Fibroblast of skin of left quadriceps (primary cell): ENCODE measurements at places on chromosomes 1 and 21.
A peak's percentile ranks its signal among the peaks of the same experiment; 100 is the strongest.

DNA sequence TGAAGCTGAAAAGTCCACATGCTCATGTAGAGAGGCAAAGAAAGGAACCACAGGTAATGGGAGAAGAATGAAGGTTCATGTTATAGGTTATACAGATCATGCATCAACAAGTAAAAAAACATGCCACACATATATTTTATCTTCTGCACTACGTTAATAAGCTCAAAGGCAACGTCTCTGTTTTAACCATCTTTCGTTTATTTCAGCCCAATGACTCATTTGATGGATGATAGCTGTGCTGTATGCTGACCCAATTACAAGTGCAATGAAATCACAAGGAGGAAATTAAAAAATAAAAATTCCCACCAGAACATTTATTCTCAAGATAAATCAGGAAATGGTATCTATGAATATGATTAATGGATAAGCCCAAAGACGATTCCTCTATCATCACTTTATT lies 24.6 kb downstream of the XCL1 start:
- no peak for DNase-seq

DNA sequence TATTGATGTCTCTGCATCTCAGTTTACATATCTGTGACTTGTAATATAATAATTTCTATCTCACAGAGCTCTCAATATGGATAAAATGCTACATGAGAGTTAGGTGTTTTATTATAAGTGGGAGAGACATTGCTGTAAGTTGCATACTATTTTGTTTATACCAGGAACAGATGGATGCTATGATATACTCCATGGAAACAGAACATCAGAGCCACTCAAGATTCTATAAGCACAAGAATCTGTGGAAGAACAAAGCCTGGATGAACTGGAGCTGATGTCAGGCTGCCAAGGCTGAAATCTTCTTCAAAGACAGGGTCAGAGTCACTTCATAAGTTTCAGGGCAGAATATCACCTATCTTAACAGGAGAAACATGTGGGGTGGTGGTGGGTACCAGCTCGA lies 30.2 kb downstream of the DUSP10 start:
- no peak for DNase-seq

- no peak for DNase-seq
These were observed 1.5 kb upstream of the FCRLA start for GRCh38 chr1:161705537-161705936.

DNA sequence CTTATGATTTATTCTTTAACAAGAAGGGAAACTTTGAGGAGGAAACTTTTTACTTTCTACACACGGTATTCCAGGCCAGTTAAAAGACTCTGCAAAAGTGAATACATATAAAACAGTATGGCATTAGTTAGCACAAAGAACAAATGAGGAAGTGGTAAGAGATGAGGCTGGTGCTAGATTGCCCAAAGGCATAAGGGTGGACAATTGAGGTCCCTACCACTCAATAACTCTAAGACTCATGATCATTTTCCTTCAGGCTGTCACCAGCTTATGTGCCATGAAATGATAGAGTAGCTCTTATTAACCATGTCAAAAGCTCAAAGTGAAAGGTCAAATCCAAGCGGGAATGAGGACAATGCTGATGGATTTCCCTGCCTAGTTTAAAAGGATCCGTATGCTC lies 124.5 kb downstream of the TBX15 start:
- DNase-seq, result no peak

- no peak for DNase-seq
These were observed 31.3 kb downstream of the TRIM62 start for GRCh38 chr1:33150522-33150921.

- no peak for DNase-seq
These were observed 90.7 kb downstream of the RPE65 start for GRCh38 chr1:68359045-68359444.

DNA sequence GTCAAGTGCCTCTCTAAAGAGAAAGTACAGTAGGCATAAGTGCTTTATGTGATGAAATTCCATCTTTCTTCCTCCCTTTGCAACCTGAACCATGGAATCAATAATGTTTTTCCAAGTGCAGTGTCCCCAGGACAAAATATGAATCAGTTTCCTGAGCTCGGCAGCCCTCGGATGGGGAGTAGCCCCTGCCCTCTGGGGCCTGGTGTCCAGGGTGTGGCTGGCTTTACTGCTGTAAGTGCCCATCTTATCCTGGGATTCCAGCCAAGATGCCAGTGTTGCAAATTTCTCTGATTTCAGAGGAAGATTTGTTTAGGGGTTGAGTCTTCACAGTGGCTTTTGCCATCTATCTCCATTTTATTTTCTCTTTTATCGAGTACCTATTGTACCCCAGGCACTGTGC lies 40.5 kb upstream of the SRP9 start:
- no peak for DNase-seq

DNA sequence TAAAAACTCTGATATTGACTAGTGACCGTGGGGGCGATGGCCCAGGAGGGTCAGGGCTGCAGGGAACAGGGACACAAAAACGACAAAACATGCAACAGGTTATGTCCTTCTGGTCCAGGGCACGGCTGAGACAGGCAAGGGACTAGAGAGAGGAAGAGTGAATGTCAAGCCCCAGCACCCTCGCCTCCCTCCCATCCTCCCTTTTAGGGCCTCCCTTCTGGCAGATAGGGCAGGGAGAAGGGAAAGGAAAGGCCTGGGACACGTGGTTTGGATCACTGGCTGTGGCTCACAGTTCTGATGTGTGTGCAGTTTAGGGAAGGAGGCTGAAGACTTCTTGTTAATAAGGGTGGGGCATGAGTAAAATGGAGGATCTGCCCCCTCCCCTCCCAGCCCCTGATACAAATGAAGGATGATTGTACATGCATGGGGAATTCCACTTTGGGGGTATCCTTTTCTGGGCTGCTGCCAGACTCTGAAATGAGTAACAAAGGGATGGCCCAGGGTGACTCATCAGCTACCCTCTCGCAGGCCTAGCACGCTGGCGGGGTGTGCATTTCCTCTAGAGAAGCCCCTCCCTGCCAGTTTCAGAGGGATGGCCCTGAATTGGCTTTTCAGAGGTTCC lies 14.2 kb downstream of the CAPN2 start:
- DNase-seq, result peak; percentile 94

GRCh38 chr1:165734906-165735305 lies 33.8 kb downstream of the TMCO1 start:
- DNase-seq, result no peak

GRCh38 chr1:93616996-93617669 lies 64.5 kb downstream of the BCAR3 start:
- no peak for DNase-seq

DNA sequence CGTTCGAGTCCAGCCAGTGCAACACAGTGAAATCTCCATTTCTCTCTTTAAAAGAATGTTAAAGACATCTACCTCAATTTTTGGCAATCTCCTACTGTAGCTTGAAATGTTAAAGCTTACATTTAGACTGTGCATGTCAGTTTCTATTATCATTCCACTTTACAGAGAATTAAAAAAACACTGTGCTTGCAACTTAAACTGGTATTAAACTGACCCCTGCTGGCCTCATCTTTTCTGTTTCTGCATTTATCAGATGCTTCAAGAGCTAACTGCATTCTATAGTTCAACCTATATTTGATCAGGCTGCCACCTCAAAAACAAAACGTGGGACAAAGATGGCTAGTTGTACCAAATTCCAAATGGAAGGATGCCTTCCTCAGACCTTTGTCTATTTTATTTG lies 226.5 kb downstream of the SMYD3 start:
- DNase-seq, result no peak

GRCh38 chr1:61892977-61893376 lies 150.7 kb downstream of the PATJ start:
- no peak for DNase-seq

- no peak for DNase-seq
These were observed 5.7 kb downstream of the AK5 start for GRCh38 chr1:77287535-77287934.

DNA sequence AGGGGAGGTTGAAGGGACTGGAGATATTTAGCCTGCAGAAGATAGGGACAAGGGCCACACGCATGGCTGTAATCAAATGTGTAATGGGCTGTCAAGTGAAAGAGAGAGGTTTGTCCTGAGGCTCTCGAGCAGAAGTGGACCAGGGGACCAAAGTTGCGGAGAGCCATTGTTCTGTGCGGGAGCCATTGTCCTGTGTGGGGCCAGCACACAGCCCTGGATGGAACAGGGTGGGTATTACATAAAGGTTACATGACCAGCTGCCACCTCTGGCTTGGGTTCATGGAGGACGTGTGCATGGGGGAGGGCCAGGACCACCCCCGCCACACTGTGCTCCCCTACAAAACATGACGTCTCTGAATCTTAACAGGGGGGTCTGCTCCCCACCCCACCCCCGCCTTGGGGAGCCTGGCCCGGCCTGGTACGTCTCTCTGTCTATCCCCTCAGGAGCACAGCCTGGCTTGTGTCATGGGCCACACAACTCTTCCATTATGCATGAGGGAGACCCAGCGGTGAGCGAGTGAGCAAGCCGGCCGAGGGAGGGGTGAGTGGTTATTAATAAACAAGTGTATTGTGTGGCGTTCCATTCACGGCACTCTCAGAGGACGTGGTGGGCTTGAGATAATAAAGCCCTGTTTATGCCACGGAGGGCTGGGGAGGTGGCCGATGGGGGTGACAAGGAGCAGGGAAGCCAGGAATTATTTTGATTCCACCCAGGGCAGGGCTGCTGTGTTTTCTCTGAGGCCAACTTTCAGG lies at the start of gene NFASC:
Gene NFASC (plus strand): TSS at position 703 of the 753 bp plus-strand sequence. CDS start 73,454 bp downstream, outside the sequence.
- DNase-seq, result no peak

DNA sequence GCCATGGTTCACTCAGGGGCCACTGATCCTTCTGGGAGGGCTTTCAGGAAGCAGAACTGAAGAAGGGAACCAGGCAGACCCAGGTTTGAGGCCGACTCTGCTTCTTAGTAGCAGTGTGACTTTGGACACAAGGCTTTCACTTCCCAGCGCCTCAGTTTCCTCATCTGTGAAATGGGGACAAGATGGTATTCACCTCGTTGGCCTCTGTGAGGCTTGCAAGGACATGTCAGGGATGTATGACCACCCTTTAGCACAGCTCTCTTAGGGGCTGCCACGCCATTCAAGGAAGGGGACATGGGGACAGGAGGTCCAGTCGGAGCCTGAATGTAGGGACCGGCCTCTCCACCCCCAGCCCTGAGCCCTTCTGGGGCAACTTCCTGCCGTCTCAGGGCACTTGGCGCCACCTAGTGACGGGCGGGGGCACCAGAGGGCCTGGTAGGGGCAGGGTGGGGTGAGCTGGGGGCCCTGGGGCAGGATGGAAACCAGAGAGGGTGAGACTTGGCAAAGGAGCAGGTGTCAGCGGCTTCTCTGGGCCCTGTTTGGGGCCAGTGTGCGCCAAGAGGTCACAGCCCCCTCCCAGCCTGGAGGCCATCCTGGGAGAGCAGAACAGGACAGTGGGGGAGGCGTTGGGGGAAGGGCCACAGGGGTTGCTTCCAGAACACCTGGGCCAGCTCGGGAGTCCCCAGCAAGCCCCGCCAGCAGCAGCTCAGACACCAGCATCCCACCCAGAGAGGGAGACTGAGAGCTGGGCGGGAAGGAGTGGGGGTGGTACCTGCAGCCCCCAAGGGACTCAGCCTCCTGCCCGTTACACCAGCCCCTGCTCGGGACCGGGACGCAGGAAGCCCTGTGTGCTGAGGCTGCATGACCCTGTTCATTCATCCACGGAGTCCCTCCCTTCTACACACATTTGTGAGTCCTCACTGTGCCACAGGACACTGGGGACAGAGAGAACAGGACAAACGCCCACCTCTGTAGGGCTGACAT lies 102.5 kb upstream of the TARDBP start:
- no peak for DNase-seq

GRCh38 chr1:1326075-1326605 lies 1.5 kb downstream of the CPTP start:
- no peak for DNase-seq

DNA sequence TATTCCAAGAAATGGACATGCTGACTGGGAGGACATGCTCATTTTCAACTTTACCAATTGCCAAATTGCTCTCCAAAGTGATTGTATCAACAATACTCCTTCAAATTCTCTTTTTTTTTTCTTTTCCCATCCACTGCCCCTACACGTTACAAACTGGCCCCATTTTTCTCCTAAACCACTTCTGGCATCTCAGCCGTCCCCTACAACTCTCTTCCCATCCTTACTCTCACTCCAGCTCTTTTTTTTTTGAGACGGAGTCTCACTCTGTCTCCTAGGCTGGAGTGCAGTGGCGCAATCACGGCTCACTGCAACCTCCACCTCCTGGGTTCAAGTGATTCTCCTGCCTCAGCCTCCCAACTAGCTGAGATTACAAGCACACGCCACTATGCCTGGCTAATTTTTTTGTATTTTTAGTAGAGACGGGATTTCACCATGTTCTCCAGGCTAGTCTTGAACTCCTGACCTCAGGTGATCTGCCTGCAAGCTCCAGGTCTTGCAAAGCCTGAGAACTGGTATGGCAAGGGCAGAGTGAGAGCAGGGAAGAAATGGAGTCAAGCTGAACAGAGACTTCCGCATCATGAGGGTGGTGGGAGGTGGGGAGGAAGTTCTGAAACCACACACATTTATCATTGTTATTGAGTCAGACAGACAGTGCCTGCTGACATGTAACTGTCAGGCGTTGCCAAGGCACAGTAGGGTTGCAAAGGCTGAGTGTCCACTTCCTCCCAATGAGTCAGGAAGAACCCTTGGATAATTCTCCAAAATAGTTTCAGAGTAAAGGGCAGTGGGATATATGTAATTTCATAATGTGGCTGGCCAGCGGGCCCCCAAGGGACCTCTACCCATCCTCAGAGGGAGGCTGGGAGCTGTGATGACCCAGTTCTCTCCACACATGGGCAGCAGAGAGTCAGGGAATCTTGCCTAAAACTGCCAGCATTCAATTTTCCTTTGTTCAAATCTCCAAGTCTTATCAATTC lies 17.4 kb downstream of the CELA3A start:
- DNase-seq, result peak; percentile 79

GRCh38 chr1:109508001-109508872 lies 1.3 kb downstream of the AMIGO1 start:
- no peak for DNase-seq

DNA sequence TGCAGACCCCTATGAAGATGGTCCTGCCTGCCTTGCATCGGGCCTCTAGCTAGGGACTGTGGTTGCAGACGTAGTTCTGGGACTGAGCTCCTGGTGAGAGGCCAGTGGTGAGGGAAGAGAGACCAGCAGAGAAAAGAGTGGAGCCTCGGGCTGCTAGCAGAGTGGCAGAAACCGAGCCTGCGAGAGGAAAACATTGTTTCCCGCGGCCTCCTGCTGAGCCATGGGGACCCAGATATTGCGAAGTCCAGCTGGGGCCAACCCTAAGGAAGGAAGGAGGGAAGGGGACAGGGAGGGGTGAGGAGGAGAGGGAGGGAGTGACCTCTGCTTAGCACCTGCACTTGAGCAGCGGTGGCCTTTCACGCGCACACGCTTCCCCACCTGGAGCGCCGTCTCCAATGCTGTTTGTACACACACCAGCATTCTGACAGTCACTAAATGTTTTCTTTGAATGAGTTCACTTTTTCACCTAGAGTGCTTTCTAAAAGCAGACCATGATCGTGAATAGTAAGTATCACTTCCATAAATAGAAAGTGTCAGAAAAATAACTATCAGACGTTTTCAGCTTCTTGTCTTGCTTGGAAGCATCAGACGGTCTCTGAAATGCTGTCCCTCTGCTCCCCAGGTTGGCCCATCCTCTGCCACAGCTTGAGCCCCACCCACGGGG lies 2.5 kb upstream of the FNDC10 start:
- DNase-seq, result no peak

GRCh38 chr21:42568866-42569731 lies 55.4 kb downstream of the SLC37A1 start:
- DNase-seq, result no peak

GRCh38 chr1:8790987-8791386 lies 26.5 kb downstream of the RERE start:
- DNase-seq, result no peak

- no peak for DNase-seq
These were observed 215.8 kb downstream of the TRABD2B start for GRCh38 chr1:47781171-47781959.

- peak; percentile 61 for DNase-seq
These were observed 11.9 kb downstream of the STX6 start for GRCh38 chr1:181010789-181011188.
